Stimulated activated naive CD8-positive, alpha-beta T cell treated with anti-CD3 and anti-CD28 coated beads, Interleukin-15, amount 100 ng/mL, for 72 hours (primary cell): ENCODE measurements at places on chromosomes 3 and 15.
A peak's percentile ranks its signal among the peaks of the same experiment; 100 is the strongest.

DNA sequence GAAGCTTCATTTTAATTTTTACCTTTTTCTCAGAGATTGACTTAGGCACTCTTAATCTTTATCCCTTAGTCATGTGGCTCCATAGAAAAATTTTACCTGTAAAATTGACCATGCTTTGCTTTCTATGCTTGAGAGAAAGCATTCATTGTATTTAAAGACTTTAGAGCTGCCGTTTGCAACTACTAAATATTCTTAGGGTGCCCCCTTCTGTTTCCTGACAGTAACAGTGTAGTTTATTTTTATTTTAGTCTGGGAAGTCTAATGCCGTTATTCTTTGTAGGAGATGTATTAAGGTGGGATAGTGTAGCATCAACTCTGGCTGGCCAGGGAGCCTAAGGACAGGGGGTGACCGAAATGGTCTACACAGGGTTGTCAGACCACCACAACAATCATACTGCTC is 84.5 kb upstream of the SYNPR start:
- no peak for DNase-seq

GRCh38 chr3:124847051-124847450 is 40.1 kb downstream of the ITGB5 start:
- DNase-seq, result no peak

GRCh38 chr3:82202269-82202668 is 440.8 kb upstream of the GBE1 start:
- DNase-seq, result no peak

GRCh38 chr3:136883967-136884720 is 22.1 kb downstream of the NCK1 start:
- no peak for DNase-seq

- no peak for DNase-seq
Observed at GRCh38 chr3:10822055-10822454, 6.0 kb downstream of the SLC6A11 start.

- DNase-seq, result no peak
Observed at GRCh38 chr15:66815318-66815717, 113.3 kb downstream of the SMAD6 start.

- peak; percentile 5 for DNase-seq
Observed at GRCh38 chr3:12439161-12439940, 44.9 kb upstream of the TSEN2 start.

DNA sequence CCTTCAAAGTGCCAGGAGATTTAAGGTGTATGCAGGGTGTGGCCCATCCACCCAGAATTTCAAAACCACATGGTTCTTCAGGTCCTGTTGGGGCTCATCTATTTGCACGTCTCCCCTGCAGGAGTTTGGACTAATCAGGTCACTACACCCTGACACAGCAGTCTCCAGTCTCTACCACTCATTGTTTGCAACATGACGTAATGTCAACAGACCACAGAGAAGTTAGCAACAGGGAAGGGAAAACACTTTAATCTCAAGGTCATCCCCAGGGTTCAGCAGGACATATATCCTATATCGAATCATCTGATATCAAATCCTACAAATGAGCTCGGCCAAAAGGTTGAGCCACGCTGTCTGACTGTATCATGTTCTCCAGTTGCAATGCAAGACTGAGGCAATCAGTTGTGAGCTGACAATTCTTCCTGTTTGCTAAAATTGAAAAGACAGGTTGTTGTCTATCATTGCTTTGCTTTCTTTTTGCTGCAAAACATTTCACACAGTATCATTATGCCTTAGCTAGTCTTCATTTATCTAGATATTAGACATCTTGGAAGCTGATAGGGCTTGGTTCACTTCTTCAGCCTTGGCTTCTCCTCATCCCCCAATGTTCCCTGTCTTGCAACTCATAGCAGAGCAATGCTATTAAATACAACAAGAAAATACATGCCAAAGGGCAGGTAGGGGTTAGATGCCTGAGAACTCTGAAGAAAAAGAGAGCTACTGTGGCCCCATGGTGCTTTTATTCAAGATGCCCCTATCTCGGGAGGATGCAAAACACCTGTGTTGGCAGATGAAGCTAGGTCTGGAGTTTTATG is 13.4 kb upstream of the LEKR1 start:
- DNase-seq, result no peak

GRCh38 chr15:30933293-30933692 is 29.6 kb downstream of the FAN1 start:
- DNase-seq, result no peak

DNA sequence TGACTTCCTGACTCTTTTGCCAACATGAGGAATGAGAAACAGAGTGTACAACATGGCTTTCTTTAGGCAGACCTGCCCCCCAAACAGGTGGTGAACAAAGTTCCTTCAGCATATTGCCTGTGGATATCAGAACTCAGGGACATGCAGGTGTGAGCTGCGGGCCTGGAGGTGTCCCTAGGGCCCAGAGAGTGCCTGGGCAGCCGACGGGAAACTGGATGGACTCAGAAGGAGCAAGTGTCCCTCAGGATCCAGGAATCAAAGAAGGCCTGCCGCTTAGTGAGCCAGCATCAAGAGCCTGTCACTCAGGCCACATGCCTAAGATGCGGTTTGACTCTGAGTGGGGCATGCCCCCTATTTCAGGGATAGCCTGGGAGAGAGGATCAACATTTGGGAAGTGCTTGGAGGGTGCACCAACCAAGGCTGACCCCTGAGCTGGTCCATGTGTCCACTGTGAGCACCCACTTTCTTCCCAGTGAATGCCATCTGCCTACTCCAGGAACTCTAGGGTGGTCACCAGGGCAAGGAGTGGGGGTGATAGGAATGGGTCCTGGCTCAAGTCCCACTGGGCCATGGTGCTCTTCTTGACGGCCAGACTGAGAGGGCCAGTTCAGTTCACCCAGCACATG is 16.1 kb upstream of the POLR2M start:
- no peak for DNase-seq

- no peak for DNase-seq
Observed at GRCh38 chr3:110608566-110608965, 463.1 kb upstream of the NECTIN3 start.

- DNase-seq, result no peak
Observed at GRCh38 chr3:4712109-4712508, 219.0 kb downstream of the ITPR1 start.

GRCh38 chr3:114081037-114081436 is 24.5 kb downstream of the QTRT2 start:
- DNase-seq, result no peak

- no peak for DNase-seq
Observed at GRCh38 chr15:37682304-37682703, 252.1 kb upstream of the TMCO5A start.

DNA sequence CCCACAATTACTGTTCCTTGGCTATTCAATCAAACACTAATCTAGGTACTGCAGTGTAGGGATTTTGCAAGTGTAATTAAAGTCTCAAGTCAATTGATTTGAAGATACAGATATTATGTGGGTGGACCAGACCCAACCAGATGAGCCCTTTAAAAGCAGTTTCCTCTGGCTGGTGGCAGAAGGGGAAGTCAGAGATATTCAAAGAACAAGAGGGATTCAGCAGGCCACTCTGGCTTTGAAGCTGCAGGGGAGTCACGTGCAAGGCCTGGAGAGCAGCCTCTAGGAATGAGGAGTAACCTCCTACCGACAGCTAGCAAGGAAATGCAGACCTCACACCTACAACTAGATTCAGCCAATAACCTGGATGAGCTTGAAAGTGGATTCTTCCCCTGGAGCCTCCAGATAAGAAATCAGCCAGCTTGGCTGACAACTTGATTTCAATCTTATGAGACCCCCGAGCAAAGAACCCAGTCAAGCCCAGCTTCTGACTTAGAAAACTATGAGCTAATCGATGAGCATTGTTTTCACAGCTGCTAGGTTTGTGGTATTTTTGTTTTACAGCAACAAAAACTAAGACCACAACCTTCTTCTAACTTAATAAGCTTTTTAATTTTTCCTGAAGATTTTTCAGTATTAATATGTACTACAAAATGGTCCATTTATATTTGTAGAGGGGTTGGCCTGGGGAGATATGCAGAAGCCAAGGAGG is 13.4 kb downstream of the HACD2 start:
- no peak for DNase-seq

- DNase-seq, result no peak
Observed at GRCh38 chr3:50241713-50242380, 5.8 kb downstream of the GNAI2 start.

DNA sequence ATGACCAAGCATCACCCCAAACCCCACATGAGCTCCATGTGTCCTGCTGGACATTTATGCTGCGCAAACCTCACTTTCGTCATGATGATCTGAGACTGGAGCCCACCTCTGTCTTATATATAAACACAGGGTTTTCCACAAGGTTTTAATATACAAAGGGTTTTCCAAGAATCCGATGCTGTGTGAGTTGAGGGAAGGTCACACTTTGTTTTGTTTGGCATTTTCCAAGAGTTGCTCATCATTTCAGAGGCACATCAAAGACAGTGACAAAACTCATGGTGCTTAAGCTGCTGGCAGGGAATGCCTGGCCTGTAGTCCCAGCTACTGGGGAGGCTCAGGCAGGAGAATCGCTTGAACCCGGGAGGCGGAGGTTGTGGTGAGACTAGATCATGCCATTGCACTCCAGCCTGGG is 20.0 kb downstream of the EFCC1 start:
- DNase-seq, result no peak
